ENCODE measurements at places on chromosomes 1 and 21.

- DNase-seq, result no peak
These were observed 10.7 kb downstream of the LEPR start for GRCh38 chr1:65431111-65431705.

DNA sequence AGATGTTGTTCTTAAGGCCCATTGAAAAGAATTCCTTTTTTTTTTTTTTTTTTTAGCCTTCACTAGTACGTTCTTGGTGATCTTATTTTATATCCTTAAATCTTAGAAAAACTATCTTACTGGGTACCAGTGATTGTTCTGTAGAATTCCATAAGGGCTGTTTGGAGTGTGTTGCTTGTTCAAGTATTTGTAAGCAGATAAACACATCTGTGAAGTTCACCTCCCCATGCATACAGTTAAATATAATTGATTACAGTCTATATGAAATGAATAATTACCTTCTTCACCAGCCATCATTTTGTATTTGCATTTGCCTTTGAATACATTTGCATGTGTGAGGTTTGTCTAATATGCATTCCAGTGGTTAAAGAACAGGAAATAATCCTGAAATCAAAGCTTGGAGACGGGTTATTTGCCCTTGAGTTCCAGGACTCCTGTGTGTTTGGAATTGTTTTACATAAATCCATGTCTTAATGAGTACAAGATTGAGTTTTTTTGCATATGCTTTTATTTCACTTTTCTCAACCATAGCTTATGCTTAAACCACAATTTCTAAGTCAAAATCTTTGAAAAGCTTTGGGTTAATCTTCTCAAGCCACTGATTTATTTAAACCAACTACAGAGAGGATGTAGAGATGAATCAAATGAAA is 73.1 kb downstream of the VPS13D start:
- no peak for DNase-seq

DNA sequence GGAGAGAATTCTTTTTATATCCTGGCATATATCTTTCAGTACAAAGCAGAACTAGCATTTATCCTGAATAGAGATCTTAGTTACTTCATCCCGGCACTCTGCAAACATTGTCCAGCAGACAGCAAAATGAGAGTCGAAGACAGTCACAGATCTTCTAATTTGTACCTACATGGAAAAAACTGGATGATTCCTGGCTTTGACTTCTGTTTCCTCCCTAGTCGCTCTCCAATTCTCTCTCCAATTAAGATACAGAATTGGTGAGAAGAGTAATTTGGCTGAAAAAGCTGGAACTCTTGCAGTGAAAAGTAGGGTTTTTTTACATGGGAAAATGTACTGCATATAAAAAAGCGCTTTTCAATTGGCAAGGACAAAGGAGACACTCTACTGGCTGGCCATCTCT is 151.1 kb upstream of the C8B start:
- DNase-seq, result no peak

GRCh38 chr1:160398823-160399222 is 1.5 kb upstream of the VANGL2 start:
- DNase-seq, result no peak

- no peak for DNase-seq
These were observed 21.1 kb downstream of the ADORA1 start for GRCh38 chr1:203148579-203148978.

DNA sequence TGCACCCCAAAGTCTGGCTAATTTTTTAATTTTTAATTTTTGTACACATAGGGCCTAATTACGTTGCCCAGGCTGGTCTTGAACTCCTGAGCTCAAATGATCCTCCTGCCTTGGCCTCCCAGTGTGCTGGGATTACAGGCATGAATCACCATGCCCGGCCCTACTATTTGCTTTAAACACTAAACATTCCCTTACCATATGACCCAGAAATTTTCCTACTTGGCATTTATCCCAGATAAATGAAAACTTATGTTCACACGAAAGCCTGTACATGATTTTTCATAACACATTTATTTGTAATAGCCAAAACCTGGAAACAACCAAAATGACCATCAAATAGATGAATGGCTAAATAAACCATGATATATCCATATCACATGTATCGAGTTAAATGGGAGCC is 35.8 kb downstream of the NDUFS5 start:
- DNase-seq, result no peak

DNA sequence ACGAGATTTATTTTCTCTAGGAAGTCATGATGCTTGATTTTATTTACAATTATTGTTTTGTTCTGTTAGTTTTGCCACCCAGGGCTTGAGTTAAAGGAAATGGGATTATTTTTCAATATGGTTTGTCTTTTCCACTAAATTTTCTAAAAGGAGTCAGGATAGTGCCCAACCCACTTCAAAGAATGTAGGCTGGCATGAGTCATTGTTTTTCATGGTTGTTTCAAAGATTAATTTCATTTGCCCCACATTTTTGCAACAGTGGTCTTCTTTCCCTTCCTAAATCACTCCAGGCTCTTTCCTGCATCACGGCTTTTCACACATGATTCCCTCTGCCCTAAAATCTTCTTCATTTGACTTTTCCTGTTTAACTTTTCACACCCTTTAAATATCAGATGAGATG is 2.5 kb downstream of the SLAMF6 start:
- DNase-seq, result no peak

DNA sequence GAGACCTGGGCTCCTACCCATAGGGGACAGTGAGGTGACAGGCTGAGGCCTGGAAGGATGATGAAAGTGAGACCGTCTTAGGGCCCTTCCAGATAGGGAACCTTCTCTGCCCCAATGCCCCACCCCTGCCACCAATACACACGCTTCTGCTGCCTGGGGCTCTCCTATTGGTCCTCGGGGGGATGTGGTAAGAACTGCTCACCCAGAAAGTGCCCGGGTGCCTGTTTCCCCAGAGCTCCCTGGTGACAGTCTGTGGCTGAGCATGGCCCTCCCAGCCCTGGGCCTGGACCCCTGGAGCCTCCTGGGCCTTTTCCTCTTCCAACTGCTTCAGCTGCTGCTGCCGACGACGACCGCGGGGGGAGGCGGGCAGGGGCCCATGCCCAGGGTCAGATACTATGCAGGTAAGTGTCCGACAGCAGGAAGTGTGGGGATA is 948 bp downstream of the SEMA4A start:
- no peak for DNase-seq

GRCh38 chr1:200877839-200878551 is 5.2 kb downstream of the GPR25 start:
- no peak for DNase-seq

DNA sequence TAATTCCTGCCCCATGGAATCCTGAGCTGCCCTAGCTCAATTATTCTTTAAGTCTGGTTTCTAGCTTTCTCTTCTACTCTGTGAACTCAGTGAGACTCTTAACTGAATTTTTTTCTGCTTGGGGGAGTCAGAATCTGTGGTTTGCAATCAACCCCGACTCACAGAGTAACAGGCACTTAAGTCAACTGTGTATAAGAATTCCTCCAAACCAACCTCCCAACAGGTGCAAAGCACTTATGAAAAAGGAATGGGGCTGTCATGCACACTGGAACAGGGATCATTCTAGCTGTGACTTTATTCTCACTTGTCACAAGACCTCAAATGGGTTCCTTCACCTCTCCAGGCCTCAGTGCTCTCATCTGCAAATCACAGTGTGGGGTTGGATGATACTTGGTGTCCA is 60.3 kb upstream of the SYT6 start:
- DNase-seq, result no peak

- DNase-seq, result no peak
These were observed 438.5 kb downstream of the PTPRU start for GRCh38 chr1:29674627-29675326.

- no peak for DNase-seq
These were observed 33.6 kb downstream of the KIF26B start for GRCh38 chr1:245188403-245188802.

- DNase-seq, result no peak
These were observed 43.0 kb downstream of the RNF187 start for GRCh38 chr1:228530086-228530758.

DNA sequence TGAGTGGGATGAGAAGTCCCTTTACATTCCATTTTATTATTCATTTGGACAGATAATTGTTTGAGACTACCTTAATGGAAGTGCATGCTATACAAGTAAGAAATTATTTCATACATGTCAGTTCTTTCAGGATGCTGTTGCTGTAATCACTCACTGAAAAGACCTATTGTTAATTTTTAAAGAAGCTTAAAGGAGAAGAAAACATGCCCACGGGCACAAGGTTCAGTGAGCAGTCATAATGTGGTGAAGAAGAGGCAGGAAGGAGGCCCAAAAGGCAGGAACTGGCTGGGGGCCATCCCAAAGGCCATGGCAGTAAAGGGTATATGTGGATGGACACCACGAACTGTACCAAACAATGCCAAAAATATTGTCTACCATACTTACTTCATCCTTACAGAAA is 206.0 kb downstream of the LYPLAL1 start:
- DNase-seq, result no peak

DNA sequence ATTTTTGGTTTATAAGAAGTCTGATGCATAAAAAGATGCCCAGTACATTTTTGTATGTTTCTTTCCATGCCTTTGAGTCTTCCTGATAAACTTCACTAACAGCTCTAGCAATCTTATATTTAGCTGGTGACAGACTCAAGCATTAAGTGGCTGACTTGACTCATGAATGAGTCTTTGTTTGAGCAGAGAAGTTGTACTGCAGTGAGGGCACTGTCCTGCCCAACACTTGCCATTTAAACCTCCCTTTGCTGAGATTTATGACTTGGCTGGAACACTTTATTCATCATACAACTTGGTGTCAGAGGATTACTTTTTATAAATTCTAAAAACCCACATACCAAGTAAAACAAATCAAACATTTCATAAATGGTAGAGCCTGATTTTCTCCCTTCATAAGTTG is 14.6 kb upstream of the CAMSAP2 start:
- no peak for DNase-seq

- DNase-seq, result no peak
These were observed 45.3 kb downstream of the APCS start for GRCh38 chr1:159632922-159633321.

GRCh38 chr1:107474877-107475612 is 334.2 kb downstream of the NTNG1 start:
- no peak for DNase-seq

DNA sequence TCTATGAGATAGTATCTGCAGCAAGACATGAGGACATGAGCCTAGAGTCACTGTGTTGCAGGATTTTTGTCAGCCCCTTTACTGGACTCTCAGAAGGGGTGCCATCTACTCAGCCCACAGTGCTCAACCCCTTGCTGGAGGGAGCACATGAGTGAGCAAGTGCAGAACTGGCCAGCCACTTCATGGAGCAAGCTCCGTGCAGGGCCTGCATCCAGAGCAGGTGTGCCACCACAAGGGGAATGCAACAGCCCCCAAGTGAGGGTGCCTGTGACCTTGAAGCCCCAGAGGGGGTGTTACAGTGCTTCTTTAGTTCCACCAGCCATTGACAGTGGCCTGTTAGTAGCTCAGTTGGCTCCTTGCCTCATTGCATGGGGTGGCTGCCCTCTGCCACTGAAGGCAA is 649.7 kb downstream of the PLPP3 start:
- no peak for DNase-seq

- DNase-seq, result no peak
These were observed 220.7 kb downstream of the OMA1 start for GRCh38 chr1:58325866-58326265.

DNA sequence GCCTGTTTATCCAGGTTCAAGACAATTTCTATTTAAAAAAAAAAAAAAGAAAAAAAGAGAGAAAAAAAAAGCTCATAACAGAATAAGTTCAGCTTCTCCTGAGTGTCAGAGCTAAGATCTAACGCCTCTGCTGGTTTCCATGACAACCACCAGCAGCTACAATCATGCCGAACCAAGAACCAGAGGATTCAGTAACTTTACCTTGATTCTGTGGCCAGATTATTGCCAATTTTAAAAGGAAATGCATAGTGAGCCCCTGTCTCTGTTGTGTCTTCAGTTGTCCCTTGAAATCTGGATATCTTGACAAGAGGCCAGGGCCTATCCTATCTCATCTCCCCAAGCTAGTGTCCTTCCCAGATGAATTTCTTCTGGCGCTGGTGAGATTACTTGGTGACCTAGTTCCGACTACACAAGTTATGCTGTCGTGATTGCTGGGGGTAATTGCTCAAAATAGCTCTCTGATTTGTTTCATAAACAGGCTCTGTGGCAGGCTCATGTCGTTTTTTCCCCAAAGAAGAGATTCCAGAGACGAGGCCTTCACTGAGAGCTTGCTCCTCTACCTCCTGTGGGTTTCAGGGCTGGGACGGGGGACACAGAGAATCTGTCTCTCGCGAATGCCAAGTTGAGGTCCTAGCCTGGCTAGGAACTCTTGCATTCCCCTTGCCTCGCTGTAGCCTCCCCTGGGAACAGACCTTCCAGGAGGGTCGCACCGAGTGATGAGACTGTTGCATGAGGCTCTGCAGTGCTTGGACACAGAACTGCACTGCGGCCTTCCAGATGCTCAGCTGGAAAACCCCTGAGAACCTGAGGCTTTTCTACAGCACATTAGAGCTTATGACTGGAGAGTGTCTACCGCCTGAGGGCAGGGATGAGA is 32.4 kb upstream of the SCCPDH start:
- DNase-seq, result no peak

DNA sequence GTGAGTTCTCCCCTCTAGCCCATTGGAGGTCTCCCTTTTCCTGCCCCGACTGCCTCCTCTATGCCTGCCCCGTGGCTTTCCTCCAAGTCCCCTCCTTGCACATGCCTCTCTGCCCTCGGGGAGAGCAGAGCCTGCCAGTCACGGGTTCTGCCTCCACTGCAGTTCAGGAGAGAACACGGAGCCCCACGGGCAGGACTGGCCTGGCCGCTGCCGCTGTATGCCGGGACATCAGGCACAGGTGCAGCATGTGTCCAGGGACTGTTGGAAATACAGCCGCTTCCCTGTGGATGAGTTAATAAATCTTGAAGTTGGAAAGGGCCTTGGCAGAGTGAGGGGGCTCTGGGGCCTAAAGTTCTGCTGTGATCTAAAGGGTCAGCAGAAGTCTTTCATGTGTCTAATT is 676.6 kb downstream of the MATN1 start:
- DNase-seq, result no peak

- no peak for DNase-seq
These were observed 65.2 kb upstream of the ARID1A start for GRCh38 chr1:26630634-26631033.

- DNase-seq, result peak; percentile 49
These were observed at the start of gene HEYL for GRCh38 chr1:39639305-39640130. Gene HEYL, minus strand, starts transcription at chr1:39639643. Its CDS starts 18 bp downstream, at chr1:39639625.

GRCh38 chr1:206457408-206458120 is 12.7 kb upstream of the IKBKE start:
- DNase-seq, result no peak

DNA sequence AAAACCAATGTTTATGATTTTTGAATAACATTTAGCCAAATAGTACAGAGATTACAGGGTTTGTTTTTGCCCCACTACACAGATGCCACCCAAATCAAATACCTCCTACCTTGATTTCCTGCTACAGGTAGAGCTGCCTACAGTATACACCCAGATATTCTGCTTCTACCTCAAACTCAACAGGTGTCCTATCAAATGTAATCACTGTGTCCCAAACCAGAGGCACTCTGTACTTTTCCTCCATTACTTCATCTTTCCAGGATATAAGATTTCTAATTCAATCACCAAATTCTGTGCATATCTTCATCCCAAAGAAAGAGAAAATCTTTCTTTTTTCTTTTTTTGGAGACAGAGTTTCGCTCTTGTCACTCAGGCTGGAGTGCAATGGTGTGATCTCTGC is 9.6 kb downstream of the PUM1 start:
- DNase-seq, result no peak

- DNase-seq, result no peak
These were observed 26.4 kb downstream of the CNST start for GRCh38 chr1:246592695-246593094.

GRCh38 chr1:223006917-223007648 is 136.0 kb downstream of the TLR5 start:
- DNase-seq, result no peak

- DNase-seq, result no peak
These were observed 383.4 kb downstream of the SEC16B start for GRCh38 chr1:177586429-177586828.

Data from activated CD4-positive, alpha-beta T cell treated with anti-CD3 and anti-CD28 coated beads for 1 hour (primary cell).